Vagina (tissue), 2 donors: ENCODE measurements at places on chromosomes 12 and 14.

DNA sequence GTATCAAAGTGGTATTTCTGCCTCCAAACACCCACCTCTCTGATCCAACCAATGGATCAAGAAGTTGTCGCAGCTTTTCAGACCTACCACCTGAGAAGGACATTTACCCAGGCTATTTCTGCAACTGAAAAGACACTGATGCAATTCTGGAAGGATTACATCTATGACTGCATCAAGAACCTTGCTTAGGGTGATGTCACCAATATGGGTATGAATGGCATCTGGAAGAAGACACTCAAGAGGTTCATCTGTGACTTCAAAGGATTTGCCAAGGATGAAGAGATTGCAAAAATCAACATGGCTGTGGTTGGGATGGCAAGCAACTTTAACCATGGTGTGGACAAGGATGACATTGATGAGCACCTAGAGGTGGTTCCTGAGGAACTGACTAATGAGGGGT is 154.2 kb downstream of the PCNX1 start:
- DNase-seq = no peak

DNA sequence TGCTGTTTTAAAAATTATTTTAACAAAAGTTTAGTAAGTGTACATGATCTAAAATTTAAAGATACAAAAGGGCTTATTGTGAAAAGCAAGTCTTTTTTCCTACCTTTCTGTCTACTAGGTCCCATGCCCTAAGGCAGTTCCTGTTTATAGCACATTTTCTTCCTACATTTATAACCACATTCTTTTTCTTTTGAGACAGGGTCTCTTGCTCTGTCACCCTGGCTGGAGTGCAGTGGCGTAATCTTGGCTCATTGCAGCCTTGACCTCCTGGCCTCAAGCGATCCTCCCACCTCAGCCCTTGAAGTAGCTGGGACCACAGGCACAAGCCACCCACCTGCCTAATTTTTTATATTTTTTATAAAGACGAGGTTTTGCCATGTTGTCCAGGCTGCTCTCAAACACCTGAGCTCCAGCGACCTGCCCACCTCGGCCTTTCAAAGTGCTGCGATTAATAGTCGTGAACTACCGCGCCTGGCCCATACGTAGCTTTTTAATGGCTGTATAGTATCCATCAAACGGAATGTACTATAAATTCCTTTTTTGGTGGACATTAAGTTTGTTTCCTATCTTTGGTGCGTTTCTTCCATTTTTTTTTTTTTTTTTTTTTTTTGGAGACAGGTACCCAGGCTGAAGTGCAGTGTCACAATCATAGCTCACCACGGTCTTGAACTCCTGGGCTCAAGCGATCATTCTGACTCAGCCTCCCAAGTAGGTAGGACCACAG is 20.9 kb downstream of the FRS2 start:
- DNase-seq = no peak

- no peak for DNase-seq
These were observed 23.7 kb upstream of the AEBP2 start for GRCh38 chr12:19415563-19415962.

GRCh38 chr14:54175298-54175942 is 218.8 kb upstream of the BMP4 start:
- DNase-seq = no peak

DNA sequence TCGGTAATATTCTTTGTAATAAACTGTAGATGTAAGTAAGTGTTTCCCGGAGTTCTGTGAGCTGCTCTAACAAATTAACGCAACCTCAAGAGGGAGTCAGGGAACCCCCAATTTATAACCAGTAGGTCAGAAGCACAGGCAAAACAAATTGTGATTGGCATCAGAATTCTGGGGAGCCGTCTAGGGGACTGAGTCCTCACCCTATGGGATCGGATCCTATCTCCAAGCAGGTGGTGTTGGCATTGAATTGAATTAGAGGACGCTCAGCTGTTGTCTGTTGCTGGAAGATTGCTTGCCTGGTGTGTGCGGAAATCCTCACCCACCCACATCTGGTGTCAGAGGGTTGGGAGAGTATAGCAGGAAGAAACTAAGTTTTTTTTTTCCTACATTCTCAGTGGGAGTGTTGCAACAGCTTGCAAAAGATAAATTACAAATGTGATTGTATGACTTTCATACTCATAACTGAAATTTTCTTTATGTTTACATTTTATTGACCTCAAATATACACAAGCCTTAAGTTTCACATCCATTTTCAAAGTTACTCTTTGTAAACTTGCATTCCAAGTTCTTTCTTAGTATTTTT is 5.5 kb downstream of the TMEM52B start:
- DNase-seq = no peak

- DNase-seq = no peak
These were observed 104.5 kb upstream of the FRMD6 start for GRCh38 chr14:51547260-51547659.

DNA sequence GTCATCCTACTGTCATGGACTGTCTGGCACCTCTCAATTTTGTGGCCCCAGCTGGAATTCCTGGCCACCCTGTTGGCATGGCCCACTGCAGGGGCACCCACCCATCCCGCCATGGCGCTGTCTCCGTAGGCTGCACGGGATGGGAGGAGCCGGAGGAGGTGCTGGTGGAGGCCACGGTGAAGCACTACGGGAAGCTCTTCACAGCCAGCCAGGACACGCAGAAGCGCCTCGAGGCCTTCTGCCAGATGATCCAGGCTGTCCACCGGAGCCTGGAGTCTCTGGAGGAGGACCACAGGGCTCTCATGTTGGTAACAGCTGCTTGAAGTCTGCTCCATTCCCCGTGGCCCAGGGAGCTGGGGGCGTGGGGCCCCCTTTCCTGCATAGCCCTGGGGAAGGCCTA is 3.9 kb downstream of the CCDC197 start:
- no peak for DNase-seq

DNA sequence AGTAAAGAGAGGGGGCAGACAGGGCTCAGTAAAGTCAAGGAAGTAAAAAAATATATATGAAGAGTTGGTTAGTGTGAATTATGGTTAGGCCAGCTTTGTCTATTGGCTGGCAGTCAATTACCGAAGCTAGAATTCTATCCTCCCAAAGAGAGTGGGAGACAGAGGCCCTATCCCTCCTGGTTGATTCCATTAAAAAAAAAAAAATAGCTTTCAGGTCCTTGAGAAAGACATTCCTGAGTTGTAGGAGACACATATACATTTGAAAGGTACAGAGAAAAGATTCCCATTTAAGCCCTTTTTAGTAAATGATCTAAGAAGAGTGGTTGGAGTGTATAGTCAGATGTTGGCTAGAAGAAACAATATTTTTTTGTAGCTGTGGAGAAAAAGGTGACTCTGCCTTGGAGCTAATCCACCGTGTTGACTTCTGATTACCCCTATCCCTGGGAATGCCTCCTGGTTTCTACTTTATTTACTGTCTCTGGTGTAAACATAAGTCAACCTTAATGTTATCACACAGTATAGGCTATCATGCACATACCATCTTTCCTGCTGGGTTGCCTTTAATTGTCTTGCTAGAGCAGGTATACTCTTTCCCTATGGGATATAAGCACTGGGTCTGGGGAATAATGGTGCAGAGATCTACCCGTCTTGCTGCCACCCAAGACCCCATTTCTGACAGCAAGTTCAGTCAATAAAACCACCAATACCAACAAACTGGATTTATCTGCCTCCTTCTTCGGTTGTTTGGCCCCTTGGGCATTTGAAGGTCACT is 859.9 kb upstream of the ATXN7L3B start:
- DNase-seq = no peak

GRCh38 chr12:53659011-53659551 is 16.8 kb downstream of the ATP5MC2 start:
- DNase-seq = no peak

GRCh38 chr14:27384124-27384523 is 786.3 kb upstream of the NOVA1 start:
- no peak for DNase-seq

DNA sequence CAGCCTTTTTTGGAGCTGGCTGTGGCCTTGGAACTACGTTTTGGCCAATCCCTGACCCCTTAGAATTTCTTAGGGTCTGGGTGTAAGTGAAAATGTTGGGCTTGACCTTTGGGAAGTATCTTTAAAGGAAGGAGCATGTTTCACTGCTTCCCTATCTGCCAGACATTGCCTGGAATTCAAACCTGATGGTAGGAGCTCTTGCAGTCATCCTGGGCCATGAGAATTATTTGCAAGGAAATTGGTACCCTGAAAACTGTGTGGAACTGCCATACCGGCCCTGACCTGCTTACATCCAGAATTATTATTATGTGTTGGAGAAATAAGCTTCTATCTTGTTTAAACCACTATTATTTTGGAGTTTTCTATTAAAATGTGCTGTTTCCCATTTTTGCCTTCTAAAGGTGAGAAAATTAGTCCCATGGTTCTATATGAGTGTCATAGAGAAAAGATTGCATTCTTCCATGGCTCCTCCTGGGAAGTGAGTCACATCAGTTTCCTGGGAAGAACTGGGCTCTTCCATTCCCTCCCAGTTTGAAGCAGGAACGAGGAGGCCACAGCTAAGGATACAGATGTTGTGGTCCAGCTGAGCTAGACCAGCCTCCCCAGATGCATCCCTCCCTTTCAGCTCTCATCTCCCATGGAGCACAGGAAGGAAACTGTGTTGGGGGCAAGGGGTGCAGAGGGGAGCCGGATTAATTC is 9.5 kb upstream of the PGF start:
- no peak for DNase-seq

DNA sequence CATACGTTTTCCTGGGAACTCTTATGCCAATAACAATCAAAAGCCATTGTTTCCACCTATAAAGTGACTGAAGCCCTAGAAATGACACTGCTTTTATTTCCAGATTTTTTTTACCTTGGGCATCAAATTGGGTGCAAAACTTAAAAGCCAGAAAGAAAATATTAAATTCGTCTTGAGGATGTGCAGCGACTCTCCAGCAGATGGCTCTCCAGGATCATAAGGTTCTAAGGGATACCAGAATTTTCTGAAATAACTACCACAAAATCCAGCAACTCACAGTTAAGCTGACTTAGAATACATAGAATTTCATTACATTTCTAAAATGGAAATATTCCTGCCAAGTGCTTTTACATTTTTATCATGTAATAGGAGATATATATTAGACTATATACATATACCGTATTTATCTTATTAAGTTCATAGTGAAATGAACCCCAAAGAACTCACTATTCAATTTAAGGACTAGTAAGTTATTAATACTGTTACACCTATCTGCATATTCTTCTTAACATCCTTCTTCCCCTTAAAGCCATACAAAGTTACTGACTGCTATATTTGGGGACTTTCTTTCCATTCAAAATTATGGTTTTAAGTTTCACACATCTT is 44.0 kb downstream of the ARMH4 start:
- no peak for DNase-seq

DNA sequence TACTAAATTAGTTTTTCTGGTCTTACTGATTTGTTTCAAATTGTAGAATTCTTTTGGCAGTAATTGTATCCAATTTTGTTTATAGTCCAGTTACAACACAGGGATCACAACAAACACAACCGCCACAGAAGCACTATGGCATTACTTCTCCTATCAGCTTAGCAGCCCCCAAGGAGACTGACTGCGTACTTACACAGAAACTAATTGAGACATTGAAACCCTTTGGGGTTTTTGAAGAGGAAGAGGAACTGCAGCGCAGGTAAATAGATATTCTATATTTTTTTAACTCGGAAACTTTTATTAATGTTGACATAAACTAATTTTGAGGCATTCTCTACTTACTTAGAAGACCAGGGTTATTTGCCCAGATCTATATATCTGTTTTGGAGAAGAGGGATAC is 17.8 kb downstream of the PAPOLA start:
- DNase-seq = no peak

GRCh38 chr14:24417832-24418491 is 11.5 kb downstream of the CBLN3 start:
- no peak for DNase-seq

DNA sequence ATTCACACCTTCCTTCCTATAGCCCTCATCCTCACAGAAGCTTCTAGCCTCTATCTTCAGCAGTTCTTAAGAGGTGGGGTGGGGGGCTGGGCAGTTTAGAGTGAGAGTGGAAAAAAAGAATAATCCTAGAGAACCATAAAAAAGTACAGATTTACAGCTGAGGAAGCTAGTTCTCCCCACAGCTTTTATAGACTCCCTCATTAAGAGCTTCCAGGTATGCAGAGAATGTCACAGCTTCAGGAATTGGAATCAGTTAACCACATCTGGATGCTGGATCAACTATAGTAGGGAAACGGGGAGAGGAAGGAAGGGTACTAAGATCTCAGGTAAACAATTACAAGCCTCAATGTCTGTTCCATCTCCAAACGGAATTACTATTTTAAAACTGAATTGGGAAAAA is 12.3 kb downstream of the GDF11 start:
- no peak for DNase-seq

GRCh38 chr12:11973396-11973795 is 97.3 kb upstream of the BCL2L14 start:
- DNase-seq = no peak

- DNase-seq = no peak
These were observed 19.6 kb upstream of the WIF1 start for GRCh38 chr12:65140738-65141137.

DNA sequence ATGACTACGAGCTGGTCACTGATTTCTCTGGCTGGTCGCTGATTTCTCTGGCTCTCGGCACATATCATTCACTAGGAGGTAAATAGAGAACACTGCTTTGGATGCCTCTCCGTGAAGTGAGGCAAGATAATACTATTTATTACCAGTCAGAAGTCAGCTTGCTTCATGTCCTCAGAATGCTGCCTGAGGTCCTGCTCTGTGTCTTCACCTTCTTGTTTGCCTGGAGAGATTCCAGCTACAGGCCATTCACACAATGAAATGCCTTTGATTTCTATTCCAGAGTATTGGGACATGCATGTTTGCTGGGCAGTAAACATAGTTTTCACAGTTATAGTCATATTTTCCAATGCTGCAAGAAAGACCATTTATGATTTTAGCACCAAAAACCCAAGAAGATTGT is 106.7 kb downstream of the AEBP2 start:
- no peak for DNase-seq

DNA sequence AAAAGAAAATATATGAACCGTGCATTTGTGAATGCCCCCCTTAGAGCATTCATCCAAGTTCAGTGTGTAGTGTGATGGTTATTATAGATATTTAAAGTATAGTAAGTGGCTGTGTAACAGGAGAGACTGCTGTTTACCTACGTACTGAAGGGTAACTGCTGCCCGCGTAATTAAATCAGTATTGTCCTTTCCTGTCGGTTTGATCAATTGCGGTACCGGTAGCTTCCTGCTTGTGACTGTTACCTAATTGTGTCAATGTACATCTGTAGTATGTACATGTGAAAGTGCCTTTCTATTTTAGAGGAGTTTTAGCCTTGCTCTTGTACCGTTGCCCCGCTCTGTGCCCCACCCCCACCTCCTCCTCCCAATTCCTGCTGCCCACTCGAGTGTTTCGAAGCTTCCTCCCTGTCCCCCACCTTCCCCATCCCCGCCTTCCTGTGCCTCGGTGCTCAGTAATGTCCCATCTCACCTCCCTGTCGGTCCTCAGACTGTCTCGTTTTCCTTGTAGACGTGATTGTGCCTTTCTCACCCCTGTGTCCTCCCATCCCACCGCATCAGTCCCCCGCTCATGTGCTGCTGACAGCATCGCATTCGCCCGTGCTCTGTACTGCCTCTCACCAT is 75.0 kb downstream of the KICS2 start:
- no peak for DNase-seq
